ENCODE measurements at places on chromosomes 16 and 17.

- no peak for DNase-seq
These were observed 28.5 kb downstream of the CYTH1 start for GRCh38 chr17:78753316-78754250.

DNA sequence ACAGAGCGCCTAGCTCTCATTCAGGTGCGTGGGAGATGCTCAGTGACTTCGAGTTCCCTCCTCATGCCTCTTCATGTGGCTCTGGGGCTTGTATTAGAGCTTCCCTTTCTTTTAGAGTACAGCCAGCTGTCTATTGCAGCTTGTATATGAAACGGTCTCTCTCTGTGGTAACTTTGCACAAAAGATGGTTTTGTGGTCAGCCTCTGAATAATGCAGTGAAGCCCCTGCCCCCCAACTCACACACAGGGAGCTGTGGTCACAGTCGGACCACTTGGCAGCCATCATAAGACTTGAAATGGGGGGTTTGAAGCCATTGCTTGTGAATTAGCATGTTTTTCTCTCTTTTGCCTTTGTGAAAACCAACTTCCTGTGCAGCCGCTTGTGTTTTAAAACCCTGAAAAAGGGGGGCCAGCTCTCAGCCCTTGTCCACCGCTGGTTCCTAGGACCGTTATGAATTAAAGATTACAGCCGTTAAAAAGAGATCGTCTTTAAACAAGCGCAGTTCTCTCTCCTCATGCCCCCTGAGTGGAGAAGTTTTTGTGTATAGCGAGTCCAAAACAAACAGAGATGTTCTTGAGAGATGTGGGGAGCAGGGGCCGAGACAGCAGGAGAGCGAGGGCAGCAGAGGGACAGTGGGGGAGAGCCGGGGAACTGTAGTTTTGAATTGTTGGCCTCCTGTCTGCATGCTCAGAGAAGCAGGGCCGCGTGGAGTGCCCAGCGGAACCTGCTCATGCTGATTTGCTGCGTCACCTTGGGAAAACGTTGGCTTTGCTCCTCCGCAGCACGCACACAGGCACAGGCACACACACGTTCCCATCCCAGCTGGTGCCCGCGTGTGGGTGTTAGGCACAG, 199.0 kb downstream of the MSI2 start:
- DNase-seq: no peak

- DNase-seq: no peak
These were observed 585.4 kb downstream of the WWOX start for GRCh38 chr16:78684655-78685375.

DNA sequence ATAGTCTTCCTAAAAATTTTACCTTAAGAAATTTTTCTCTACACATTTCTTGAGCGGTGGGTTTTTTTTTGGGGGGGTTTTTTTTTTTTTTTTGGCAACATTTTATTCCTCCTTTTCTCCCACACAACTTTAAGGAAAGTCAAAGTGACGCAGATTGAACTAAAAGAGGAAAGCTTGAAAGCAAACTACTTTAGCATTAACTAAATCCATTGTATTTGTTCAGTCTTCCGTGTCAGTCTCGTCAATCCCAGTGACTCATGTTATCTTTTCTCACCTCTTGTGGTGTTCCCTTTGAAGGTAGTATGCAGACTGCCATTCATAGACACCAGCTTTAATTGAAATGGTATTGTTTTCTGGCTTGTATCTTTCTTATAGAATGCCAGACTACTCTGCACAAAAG, 39.3 kb downstream of the TADA2A start:
- no peak for DNase-seq

- DNase-seq: no peak
These were observed 43.4 kb downstream of the CPD start for GRCh38 chr17:30422171-30422570.

DNA sequence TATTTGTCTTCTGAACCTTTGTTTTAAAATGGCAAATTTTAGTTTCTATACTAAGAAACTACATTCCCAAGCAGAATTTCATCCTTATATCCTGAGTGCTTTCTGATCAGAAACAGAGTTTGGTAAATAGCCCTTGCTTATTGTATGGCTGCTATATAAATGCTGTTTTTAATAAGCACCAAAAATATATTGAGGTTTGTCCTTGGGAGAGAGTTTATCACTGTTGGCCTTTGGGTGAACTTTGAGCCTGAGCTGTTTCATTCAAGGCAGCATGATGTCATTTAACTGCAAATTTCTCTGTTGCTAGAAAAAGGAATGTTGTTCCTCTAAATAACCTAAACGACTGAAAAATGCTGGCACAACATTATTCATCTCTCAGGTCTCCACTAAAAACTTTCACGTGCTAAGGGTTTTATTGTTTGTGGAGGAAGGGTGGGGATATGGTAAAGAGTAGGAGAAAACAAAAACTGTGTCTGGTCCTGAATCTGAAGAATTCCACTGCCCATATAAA, 334.3 kb upstream of the TBX2 start:
- no peak for DNase-seq

DNA sequence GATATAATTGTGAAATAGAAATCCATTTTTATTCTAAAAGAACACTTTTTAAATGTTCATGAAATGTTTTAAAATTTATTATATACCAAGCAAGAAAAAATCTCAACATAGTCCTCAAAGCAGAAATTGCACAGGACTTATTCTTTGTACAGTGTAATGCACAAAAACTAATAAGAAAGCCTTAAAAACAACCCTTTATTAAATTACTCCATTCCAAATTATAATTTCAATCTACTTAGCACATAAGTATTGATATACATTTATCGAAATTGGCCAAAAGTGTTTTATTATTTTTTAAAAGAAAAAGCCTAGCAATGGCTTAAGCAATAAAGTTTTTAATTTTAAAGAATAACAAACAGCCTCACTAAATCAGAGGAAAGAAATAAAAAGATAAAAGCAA, 19.1 kb downstream of the NLRC5 start:
- DNase-seq: no peak

DNA sequence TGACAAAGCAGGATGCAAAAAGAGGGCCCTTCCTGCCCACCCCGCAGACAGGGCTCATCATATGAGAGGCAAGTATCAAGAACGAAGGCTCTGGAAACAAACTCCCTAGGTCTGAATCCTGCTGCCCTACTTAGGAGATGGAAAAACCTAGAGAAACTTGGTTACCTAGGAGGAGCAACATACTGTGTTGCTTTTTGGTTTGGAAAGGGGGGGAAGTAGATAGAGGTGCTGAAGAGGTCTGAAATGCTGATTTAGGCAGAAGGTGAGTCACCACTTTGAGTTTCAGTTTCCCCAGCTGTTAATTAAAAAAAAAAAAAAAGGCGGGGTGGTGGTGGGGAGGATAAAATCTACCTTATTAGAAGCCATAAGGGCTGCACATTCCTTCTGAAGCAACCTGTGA, 1.5 kb downstream of the N4BP1 start:
- DNase-seq: no peak

DNA sequence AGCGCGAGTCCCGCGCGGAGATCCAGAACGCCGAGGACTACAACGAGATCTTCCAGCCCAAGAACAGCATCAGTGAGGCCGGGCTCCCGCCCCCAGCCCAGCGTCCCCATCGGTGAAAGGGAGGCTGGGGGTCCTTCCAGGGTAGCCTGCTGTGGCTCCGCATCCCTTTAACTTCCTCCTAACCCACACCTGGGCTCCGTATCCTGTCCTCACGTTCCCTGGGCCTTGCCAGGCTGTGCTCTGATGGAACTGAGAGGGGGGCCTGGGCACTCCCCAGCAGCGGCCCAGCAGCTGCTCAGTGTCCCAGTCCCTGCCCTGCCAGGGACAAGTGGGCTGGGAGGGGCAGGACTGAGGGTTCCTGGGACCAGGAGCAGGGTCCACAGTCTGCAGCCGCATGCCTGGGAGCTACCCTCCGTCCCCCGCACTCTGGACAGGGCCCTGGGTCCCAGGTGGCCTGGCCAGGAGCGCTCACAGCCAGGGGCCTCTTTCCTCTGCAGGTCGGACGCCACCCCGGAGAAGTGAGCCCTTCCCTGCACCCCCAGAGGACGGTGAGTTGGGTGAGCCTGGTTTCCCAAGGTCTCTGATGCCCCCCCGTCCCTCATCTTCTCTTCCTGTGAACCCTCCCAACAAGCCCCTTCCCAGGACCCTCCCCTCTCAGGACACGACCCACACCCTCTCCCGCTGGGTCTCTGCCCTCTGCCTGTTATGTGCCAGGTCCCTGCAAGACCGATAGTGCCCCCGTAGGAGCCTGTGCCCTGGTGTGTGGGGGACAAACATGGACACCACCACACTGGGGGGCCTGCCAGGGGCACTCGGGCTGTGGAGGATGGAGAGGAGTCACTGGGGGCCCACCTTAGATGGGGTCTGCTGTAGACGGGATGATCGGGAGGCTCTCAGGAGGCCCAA, 18.1 kb downstream of the KATNB1 start:
- no peak for DNase-seq

GRCh38 chr17:21318439-21318838, 33.9 kb downstream of the MAP2K3 start:
- no peak for DNase-seq

DNA sequence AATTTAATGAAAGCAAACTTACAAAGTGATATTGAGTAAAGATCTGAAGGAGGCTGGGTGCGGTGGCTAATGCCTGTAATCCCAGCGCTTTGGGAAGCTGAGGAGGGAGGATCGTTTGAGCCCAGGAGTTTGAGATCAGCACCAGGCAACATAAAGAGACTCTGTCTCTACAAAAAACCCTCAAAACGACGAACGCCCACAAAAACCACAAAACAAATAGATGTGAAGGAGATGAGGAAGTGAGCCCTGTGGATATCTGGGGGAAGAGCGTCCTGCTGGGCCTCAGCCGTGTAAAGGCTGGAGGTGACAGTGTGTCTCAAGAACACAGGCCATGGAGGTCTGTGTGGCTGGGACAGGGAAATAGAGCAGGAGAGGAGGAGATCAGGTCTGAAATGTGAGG, 68.8 kb downstream of the ITFG1 start:
- DNase-seq: no peak

GRCh38 chr16:6209355-6209930, 1111.8 kb upstream of the EEF2KMT start:
- DNase-seq: no peak

- DNase-seq: no peak
These were observed 107.1 kb downstream of the MYO1D start for GRCh38 chr17:32769846-32770245.

GRCh38 chr16:2514333-2515179, 804 bp downstream of the ATP6V0C start:
- no peak for DNase-seq

All from SW 1271 (cell line).